Stimulated activated CD4-positive, alpha-beta T cell treated with anti-CD3 and anti-CD28 coated beads, Interleukin-1b, Interleukin-23, amount 100 ng/mL, for 24 hours (primary cell): ENCODE measurements at places on chromosomes 1 and 21.

- DNase-seq, result no peak
Measured at GRCh38 chr21:44666401-44667320, at the start of gene KRTAP12-2. TSS of gene KRTAP12-2 (minus strand) at chr21:44666927. CDS start at chr21:44666886, 41 bp downstream.

DNA sequence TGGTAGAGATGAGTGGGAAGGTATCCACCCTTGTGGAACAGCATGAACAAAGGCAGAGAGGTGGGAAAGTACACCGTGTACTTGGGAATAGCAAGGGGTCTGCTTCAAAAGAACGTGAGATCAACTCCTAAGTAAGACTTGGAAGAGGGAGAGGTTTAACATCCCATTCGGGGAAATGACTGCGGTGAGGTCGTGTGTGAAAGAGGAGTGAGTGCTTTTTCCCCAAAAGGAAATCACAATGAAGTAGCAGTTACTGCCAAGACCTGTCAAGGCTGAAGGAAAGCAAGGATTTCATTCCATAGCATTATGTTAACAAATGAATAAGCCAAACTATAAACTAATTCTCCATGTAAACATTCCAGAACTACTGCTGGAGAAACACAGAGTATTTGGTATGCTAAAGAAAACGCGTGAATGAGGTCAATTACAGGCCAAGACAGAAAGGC lies 20.0 kb upstream of the SYDE2 start:
- DNase-seq, result no peak

GRCh38 chr1:41387667-41388091 lies 26.4 kb downstream of the FOXO6 start:
- no peak for DNase-seq

DNA sequence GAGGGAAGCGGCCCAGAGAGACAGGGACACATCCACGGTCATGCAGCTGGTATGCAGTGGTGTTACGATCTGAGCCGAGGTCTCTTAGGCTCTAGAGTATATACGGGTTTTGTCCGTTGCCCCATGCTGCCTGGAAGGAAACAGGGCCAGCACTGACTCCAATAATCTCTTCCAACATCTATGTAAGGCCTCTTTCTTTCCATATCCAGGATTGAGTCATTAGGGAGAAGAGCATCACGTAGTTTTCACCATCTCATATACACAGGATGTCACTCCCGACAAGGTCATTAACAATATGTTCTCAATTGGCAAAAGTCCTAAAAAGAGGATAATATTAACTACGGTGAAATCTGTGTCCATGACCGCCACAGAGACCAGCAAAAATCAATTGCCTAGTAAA lies 4.4 kb downstream of the C8B start:
- DNase-seq, result no peak

DNA sequence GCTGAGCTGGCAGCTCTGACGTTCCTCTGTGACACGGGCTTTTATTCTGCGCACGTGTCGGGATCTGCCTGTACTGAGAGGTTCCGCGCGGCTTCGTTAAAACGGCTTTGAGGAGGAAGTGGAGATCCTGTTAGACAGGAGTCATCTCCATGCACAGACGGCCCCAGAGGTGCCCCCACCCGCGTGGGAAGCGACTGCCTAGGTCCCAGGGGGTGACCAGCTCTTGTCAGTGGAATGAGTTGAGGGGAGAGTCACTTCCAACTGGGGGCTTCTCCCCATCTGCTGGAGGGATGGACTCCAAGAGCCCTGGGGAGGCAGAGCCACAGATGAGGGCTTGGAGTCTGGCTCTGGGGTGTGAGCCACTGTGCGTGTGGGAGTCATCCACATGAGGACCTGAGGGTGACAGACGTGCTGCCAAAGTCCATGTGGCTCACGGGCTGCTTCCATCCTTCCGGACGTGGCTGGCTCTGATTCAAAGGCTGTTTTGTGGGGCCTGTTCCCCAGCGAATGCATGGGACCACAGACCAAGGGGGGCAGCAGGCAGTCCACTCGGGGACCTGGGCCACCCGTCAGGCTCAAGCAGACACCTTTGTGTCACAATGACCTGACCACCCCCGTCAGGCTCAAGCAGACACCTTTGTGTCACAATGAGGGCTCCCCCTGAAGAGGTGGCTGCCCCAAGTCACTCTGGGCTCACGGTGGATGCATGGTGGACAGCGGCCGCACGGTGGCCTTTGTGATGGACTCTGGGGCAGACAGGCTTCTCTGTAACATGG lies 26.8 kb downstream of the PTTG1IP start:
- no peak for DNase-seq

GRCh38 chr1:32709075-32709474 lies 6.5 kb upstream of the SYNC start:
- DNase-seq, result no peak

DNA sequence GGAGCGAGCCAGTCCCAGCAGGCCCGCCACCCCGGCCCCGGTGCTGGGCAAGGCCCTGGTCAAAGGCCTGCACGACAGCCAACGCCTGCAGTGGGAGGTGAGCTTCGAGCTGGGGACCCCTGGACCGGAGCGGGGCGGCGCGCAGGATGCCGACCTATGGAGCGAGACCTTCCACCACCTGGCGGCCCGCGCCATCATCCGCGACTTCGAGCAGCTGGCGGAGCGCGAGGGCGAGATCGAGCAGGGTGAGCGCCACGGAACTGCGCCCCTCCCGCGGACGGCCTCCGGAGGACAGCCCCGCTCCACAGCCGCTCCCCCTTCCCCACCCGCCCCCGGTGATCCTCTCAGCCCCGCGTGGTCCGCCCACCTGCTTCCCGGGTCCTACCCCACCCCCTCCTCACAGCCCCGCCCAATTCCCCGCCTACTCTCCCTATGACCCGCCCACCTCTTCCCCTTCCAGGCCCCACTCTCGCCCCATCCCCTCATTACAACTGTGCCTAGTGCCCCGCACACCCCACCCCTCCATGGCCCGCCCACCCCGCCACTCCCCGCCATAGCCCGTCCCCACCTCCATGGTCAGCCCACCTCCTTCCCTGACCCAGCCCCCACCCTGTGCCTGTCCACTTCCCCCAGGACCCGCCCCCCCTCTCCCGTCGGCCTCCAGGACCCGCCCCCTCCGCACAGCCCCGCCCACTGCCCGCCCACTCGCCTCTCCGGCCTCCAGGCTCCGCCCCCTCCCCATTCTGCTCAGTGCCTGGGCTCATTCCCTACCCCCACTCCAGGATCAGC lies 52.7 kb downstream of the VWA5B1 start:
- DNase-seq, result no peak

- DNase-seq, result no peak
Measured at GRCh38 chr1:172393354-172393753, 27.1 kb upstream of the C1orf105 start.

- DNase-seq, result no peak
Measured at GRCh38 chr1:241702442-241703373, 50.6 kb downstream of the WDR64 start.

- DNase-seq, result no peak
Measured at GRCh38 chr21:18430341-18430740, 26.8 kb upstream of the TMPRSS15 start.

GRCh38 chr1:183195142-183195574 lies 9.1 kb downstream of the LAMC2 start:
- no peak for DNase-seq

DNA sequence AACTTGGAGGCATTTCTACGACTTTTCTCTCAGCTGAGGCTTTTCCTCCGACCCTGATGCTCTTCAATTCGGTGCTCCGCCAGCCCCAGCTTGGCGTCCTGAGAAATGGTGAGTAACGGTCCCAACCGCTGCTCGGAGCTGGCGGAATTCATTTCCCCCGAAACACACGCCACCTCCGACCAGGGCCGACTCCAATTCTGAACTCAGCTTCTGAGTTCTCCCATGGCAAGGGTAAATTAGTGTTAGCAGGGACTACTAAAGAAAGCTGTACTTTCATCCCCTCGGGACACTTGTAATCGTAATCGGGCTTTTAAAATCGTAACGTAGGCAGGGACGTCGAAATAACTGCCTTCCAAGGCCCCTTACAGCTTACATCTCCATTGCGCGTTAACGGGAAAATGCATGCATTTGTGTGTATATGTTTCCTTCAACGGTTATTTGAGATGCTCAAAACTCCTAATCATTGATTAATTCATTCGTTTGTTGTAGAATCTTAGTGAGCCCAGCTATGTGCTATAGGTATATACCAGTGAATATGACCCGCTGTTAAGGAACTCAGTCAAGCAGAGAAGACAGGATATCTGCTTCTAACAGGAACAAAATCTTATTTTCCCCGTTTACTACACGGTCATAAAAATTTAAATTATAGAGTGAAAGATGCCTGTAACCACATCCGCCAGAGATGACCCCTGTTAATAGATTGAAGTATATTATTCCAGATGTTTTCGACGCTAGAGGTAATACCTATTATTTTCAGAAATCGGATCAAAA lies 472 bp downstream of the DTL start:
- DNase-seq, result no peak

DNA sequence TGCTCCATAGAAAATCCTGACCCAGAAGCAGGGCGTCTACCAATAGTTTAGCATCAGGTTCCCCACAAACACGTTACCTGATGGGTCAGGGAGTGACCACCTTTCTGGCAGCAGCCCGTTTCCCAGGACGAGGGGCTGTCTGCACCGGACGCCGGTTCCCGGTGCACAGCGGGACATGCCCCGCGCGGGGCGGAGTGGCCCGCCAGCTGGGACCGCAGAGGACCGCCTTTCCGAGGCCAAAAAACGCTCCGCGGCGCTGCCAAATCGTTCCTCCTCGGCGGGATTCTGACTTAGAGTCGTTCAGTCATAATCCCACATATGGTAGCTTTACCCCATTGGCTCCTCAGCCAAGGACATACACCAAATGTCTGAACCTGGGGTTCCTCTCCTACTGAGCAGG lies 126.1 kb downstream of the LIPI start:
- DNase-seq, result no peak

DNA sequence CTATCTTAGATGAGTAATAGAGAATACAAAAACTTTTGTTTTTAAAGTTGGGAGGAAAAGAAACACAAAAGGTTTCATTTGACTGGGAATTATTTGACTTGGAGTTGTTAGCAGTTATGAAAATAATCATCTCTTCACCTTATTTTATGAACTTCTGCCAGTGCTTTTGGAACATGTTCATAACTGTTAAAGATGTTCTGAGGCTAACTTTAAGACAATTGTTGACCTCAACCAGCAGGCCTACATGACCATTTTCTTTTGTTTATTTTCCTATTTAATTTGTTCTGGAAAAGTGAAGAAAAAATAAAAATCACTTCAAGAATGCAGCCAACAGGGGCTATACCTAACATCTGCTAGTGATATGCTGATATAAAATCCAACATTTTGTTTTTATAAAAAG lies 37.4 kb downstream of the JAM2 start:
- DNase-seq, result no peak

DNA sequence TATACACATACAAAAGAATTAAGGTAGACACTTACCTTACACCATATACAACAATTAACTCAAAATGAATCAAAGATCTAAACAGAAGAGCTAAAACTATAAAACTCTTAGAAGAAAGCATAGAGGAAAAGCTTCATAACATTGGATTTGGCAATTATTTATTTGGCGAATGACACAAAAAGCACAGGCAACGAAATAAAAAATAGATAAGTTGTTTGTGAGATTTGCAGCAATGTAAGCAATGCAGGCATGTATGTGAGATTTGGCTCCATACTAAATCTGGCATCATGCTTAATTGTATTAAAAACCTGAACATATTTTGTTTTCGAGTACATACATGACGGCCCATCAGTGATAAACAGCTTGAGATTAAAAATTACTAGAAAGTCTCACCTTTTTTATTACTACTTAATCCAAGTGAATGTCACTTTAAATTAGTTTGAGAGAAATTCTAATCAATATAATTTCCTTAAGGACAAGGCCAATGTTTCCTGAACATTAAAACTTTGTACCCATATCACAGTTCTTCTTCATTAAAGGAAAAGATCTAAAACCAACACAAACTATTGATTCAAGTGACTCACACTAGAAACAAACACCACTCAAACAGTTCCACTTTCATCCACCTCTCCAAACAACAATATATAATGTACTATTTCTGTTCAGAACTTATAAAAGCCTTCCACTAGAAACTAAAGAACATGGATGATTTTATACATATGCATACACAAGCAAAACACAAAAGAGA lies 23.1 kb upstream of the TMEM125 start:
- DNase-seq, result no peak

DNA sequence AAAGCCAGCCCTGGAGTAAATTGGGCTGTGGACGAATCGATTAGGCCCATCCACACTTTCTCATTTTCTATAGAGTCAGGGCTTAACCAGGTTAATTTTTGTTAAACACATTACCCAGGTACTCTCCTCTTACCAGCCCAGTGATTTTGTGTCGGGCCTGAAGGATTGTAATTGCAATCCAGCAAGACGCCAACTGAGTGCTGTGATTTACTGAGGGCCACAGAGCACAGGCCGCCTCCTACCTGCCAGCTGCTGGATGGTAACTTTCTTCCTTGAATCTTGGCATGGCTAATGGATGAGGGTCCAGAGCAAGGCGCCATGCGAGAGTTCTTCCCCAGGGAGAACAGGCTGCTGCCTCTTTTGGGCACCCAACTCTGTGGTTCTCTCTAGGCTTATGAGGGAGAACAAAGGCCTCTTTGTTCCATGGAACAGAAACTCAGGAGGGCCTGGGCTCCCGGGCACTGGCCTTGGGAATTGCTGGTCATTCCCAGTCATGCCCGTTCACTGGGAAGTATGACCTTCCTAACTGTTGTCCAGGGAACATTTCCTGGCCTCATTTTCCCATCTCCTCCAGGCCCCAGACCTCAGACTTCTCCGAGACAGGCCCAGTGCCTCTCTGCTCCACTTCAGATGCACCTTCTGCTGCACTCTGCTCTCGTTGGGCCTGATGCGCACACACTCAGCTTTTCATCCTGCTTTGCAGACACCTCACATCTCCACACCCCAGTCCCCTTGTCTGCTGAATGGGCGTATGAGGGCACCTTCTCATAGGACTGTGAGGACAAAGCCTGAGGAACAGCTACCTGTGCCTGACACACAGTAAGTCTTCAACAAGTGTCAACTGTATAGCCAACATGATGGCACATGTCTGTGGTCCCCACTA lies 57.3 kb downstream of the SYF2 start:
- no peak for DNase-seq

- DNase-seq, result no peak
Measured at GRCh38 chr1:228340686-228341449, 65.8 kb downstream of the TRIM11 start.

DNA sequence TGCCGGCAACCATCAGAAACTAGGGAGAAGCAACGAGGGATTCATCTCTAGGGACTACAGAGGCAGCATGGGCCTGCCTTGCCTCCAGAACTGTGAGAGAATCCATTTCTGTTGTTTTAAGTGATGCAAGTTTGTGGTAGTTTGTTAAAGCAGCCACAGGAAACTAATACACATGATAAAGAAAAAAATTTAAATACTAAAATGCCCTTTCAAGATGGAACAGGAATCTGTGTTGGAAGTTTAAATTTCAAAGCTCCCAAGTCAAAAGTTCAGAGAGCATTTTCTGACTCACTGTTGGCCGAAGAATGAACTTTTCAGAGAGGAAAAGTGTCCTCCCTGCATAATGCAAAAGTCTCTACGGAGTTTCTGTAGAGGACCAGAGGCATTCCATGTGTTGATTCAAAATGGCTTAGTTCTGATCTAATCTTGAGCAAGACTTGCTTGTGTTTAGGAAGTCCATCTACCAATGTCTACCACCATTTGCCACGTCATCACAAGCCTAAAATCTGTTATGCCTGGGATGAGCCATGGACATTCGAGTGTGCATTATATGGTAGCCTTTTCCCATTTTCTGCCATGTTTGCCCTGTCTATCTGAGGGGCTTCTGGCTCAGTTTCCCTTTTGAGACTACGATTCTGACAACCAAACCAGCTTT lies 22.4 kb upstream of the ARHGAP29 start:
- no peak for DNase-seq

GRCh38 chr1:156815961-156816422 lies 656 bp downstream of the SH2D2A start:
- DNase-seq, result no peak
